Thyroid gland (tissue), 4 donors: ENCODE measurements at places on chromosomes 13 and 19. TPM values are rescaled to one million over a fixed set of nuclear protein-coding genes. Genes with fewer than 3 reads are reported as not detected.

DNA sequence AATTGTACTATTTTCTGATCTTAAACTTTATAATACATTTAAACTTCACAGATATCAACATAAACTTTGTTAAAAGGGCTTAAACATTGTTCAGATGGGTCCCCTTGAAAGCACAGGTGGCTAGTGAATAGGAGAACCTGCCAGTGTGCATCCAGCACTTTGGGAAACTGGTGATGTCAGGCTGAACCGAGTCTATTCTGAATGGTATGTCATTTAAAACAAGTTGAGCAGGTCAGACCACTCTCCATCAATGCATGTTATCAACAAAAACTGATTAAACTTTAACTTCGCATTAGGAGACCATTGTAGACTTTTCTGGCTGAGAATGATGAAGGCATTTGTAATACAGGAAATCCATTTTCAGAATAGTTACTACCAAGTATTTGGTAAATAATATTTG, 50.1 kb upstream of the FREM2 start:
- peak; percentile 32 for DNase-seq

GRCh38 chr19:55080968-55081769, 5.5 kb downstream of the EPS8L1 start:
- peak; percentile 68 for DNase-seq

SLC6A16 gene
- total RNA-seq = 0.67 TPM

- DNase-seq = peak; percentile 56
Observed at GRCh38 chr19:38267761-38268483, 3.5 kb downstream of the SPINT2 start.

DNA sequence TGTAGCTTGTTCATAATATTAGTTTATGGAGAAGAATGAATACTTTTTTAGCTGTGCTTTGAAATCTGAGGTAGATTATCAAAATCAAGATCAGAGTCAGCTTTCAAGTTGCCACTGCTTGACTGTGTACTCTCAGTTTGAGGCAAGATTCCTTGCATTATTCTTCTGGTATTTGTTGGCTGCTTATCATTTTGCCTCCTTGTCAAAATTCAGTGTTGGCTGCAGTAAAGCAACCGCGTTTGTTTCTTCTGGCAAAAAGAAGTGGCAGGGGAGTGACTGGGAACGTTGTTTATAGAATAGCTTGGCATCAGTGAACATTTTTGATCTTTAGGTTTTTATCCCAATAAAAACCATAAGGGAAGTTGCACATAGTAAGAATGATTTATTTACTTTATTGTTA, 419.3 kb upstream of the GPC6 start:
- no peak for DNase-seq

FGF9 gene
- total RNA-seq = 0.11 TPM

GRCh38 chr19:45769821-45770191, 754 bp upstream of the SIX5 start:
- peak; percentile 62 for DNase-seq

IGFL1 gene
- not detected for total RNA-seq

DNA sequence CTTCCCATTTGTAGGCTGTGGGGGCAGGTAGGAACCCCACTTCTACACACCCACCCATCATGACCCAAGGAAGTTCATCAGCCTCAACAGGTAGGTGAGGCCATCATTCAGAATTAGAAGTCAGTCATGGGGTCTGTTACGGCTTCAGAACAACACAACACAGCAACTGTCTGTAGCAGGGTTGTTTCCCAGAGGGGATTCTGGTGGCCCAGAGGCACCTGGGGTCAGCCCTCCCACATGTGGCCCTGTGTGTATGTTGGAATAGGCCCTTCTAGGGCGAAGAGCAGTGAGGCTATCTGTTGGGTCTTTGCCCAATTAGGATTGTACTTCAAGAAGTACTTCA, 3.4 kb downstream of the IGFLR1 start:
- DNase-seq = no peak

DNA sequence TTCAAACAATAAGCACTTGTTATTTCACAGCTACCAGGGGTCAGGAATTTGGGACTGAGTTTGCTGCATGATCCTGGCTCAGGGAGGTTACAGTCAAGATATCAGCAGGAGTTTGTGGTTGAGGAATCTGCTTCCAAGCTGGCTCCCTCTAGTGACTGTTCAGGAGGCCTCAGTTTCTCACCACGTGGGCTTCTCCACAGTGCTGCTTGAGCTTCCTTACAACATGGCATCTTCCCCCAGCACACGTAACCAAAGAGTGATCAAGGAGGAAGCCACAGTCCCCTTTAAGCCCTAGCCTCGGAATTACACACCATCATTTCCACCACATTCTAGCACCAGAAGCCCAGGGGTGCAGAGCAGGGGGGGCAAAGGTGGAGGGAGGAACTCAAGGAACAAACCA, 28.8 kb downstream of the CELF5 start:
- no peak for DNase-seq

- no peak for DNase-seq
Observed at GRCh38 chr19:54077334-54077733, 3.8 kb downstream of the TARM1 start.

GRCh38 chr19:42553292-42554045, 25.2 kb upstream of the CEACAM1 start:
- no peak for DNase-seq

KIR3DL1 gene
- not detected for total RNA-seq

GRCh38 chr13:108003626-108004025, 211.7 kb downstream of the LIG4 start:
- DNase-seq = no peak

DNA sequence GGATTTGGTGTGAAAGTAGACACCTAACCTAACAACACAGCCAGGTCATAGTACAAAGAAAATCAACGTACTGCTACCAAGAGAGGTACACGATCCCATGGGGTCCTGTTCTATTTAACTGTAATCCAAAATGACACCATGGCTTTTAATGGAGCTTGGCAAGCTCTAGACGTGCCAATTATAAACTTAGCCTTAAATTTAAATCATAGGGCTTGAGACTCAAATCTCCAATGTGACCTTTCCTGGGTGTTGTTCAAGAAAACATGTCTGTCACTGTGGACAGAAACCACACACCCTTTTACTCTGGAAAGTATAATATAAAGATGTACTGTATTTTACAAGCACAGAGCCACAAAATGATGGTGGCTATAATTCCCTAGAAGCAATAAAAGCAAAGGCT, 299.3 kb downstream of the ENOX1 start:
- DNase-seq = no peak

FAM32A gene
- 93.9 TPM for total RNA-seq

UCHL3 gene
- 84.3 TPM for total RNA-seq

DNA sequence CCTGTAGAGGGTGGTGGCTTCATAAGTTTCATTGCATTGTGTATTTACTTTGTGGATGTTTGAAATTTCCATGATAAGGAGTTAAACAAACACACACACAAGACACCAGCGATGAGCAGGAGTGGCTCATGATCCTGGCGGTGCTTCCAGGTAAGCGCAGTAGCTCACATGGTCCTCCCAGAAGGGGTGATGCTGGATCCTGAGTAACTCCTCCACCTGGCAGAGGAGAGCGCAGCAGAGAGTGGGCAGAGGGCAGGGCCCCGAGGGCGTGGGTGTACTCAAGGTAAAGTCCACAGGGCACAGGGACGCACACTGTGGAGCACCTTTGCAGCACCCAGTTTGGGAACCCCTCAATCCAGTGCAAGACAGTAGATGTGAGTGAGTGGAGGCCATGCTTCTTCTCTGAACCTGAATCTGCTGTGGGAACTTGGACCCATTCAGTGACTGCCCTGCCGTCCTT, 54.0 kb downstream of the RFX2 start:
- no peak for DNase-seq

DNA sequence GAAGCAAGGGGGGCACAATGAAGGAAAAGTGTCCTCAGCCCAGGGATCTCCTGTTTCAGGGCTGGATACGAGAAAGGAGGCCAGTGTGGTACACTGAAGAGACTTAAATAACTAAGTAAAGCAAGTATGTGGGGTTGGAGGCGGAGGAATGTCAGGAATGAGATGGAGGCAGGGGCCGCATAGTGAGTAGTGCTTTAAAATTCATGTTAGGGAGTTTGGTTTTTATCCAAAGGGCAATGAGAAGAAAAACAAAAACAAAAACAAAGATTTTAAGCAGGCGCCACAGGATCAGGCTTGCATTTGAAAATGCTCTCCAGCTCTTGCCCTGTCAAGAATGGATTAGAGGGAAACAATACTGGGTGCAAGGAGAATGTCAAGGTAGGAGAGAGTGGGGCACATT, 273.4 kb downstream of the DCLK1 start:
- DNase-seq = no peak

- peak; percentile 26 for DNase-seq
Observed at GRCh38 chr19:19403373-19403901, 2.0 kb upstream of the GATAD2A start.

ANGPTL8 gene
- total RNA-seq = not detected

DNA sequence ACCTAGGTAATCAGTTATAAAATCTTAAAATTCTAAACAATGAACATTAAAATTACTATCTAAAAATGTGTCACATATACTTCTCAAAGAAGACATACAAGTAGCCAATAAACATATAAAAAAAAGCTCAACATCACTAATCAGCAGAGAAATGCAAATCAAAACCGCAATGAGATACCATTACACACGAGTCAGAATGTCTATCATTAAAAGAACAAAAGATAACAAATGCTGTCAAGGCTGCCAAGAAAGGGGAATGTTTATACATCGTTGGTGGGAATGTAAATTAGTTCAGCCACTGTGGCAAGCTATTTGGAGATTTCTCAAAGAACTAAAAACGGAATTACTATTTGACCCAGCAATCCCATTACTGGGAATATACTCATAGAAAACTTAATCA, 310.3 kb upstream of the EDNRB start:
- no peak for DNase-seq

DNA sequence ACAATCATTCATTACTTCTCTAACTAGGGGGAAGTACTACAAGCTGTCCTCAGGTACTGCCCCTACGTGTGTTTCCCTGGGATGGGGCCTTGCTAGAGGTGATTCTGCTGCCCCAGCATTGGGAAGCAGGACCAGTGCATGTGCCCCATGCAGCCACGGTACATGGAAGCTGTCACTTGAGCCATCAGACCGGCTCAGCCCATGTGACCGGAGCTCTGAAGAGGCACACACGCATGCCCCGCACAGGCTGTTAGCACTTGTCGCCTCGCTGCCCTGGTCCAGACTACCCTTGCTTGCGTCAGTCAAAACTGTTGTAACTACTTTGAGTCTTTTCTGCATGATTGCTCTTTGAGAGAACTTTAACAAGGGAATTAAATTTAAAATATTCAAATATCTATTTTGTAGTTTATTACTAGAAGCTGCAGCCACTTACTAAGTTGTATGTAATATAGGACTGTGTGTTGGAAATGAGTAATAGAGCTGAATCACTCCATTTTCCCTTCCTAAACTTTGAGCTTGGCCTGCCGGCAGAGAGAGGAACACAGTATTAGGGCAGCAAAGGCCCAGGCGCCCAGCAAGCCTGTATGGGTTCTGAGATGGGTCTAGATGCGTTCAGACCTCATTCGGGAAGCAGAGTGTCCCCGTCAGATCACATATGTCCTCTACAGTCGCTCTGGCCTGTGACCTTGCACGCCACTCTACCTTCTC, 42.2 kb downstream of the DHRS12 start:
- DNase-seq = peak; percentile 96

ALOX5AP gene
- total RNA-seq = 3.6 TPM

- no peak for DNase-seq
Observed at GRCh38 chr13:25674371-25674770, 302.6 kb downstream of the ATP8A2 start.

- DNase-seq = no peak
Observed at GRCh38 chr13:114149774-114150740, 17.6 kb upstream of the RASA3 start.

TRPM4 gene
- 36.4 TPM for total RNA-seq

- no peak for DNase-seq
Observed at GRCh38 chr13:41637586-41637985, 180.2 kb downstream of the RGCC start.

GRCh38 chr13:111183087-111183645, 68.1 kb downstream of the ARHGEF7 start:
- DNase-seq = no peak

DNA sequence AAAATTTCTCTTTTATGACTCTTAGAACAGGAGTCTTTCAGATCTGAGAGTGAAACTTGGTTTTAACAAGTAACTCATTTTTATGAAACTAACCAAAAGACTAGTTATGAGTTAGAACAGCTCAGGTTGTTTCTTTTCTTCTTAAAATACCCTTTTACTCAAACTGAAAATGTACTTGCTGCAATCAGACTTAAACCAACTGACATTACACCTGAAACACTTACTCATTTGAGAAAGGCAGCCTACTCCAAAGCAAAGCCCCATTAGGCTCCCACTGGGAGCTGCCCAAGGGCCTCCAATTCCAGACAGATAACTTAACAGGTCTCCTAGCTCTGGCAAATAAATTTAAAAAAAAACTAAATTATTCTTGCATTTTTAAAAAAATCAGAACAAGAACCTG, 3.6 kb downstream of the FOXO1 start:
- no peak for DNase-seq

NCAN gene
- total RNA-seq = not detected

DNA sequence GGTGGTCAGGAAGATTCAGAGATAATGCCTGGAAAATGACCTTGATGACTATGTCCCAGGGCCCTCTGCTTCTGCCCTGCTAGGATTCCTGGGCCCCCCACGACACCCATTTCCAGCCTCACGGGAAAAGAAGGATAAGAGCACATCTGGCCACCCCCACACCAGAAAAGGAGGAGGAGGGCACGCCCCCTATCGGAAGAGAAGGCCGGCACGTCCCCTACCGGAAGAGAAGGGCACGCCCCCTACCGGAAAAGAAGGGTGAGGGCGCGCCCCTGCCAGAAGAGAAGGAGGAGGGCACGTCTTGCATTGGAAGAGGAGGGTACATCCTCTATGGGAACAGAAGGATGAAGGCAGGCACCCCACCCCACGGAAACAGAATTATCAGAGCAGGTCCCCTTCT, 84.3 kb downstream of the IER2 start:
- DNase-seq = peak; percentile 46
